Fibroblast of villous mesenchyme (primary cell): ENCODE measurements at places on chromosomes 13 and 19. TPM values are rescaled to one million over a fixed set of nuclear protein-coding genes. Genes with fewer than 3 reads are reported as not detected.
A peak's percentile ranks its signal among the peaks of the same experiment; 100 is the strongest.

- DNase-seq = no peak
These were observed 989 bp downstream of the TMEM145 start for GRCh38 chr19:42313840-42314755.

DNA sequence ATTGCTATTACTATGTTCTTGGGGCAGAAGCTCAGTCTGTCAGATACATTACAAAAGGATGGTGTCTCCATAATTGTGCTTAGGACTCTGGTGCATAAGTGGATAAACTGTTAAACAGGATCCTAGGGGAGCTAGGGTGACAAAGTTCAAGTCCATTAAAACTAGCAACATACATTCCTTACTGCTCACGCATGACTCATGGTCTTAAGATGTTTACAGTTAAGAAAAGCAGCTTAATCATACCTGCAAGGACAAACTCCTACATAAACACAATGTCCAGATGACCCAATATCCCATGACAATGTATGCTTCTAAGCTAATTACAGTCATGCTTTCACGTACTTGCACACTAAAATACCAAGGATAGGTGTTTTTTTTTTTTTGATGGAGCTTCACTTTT lies 3.5 kb upstream of the ZNF701 start:
- peak; percentile 91 for DNase-seq

DNA sequence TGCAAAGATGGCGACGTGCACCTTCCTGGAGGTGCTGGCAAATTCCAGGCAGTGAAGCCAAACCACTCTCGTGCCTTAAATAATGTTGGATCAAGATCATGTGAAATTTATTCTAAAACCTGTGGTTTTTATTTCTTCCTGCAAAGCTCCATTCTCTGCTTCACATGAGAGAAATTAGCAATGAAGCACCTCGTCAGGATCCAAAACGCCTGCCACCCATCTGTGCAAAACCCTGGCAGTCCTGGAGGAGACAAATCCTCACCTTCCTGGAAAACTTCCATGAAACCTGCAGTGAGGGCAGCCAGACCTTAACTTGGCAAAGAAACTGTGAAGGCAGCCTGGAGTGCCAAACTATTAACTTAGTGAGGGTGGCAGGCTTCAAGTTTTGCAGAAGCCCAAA lies 47.6 kb downstream of the CHST8 start:
- no peak for DNase-seq

GRCh38 chr13:51953347-51954195 lies 57.7 kb downstream of the ATP7B start:
- no peak for DNase-seq

DNA sequence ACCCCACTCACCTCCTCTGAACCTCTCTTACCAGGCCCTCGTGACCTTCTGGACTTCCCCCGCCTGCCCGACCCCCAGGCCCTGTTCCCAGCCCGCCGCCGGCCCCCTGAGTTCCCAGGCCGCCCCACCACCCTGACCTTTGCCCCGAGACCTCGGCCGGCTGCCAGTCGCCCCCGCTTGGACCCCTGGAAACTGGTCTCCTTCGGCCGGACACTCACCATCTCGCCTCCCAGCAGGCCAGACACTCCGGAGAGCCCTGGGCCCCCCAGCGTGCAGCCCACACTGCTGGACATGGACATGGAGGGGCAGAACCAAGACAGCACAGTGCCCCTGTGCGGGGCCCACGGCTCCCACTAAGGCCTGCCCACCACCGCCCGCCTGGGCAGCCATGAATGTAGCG lies 3.2 kb downstream of the TTC9B start:
- no peak for DNase-seq

Gene FOXO1
- 7.1 and 9.5 TPM in 2 replicates for total RNA-seq

- DNase-seq = peak; percentile 67
These were observed at the start of gene LYL1 for GRCh38 chr19:13102666-13103580. Gene LYL1, minus strand, starts transcription at chr19:13102858. Its CDS starts 1,687 bp downstream, at chr19:13101171.

Gene ABCA7
- total RNA-seq = 11.2 and 13.9 TPM in 2 replicates

Gene PTGIR
- total RNA-seq = 3.5 and 5.5 TPM in 2 replicates

DNA sequence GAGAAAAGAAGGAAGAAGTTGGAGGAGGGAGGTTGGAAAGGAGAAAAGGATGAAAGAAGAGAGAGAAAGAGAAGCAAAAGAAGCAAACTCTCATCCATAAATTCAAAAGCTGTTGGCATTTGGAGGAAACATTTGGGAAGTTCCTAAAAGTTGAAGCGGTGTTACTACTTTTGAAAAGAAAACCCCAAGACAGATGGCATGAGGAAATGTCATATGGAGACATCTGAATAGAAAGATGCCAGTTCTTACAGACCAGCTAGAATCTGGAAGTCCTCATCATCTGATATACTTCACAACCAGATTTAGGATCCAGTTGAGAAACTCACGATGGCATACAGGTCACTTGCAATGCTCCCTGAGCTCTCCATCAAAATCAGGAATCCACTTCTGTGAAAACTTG lies 86.9 kb downstream of the RAP2A start:
- no peak for DNase-seq

Gene TBC1D17
- 23.3 and 27.4 TPM in 2 replicates for total RNA-seq

Gene FCHO1
- 0.43 and 0.64 TPM in 2 replicates for total RNA-seq

Gene ZNF805
- 28.1 and 29.3 TPM in 2 replicates for total RNA-seq

GRCh38 chr13:20363172-20363571 lies 131.1 kb upstream of the GJB6 start:
- no peak for DNase-seq

GRCh38 chr13:34078334-34078999 lies 260.5 kb downstream of the RFC3 start:
- no peak for DNase-seq

Gene LCP1
- 17.7 and 44.9 TPM in 2 replicates for total RNA-seq

DNA sequence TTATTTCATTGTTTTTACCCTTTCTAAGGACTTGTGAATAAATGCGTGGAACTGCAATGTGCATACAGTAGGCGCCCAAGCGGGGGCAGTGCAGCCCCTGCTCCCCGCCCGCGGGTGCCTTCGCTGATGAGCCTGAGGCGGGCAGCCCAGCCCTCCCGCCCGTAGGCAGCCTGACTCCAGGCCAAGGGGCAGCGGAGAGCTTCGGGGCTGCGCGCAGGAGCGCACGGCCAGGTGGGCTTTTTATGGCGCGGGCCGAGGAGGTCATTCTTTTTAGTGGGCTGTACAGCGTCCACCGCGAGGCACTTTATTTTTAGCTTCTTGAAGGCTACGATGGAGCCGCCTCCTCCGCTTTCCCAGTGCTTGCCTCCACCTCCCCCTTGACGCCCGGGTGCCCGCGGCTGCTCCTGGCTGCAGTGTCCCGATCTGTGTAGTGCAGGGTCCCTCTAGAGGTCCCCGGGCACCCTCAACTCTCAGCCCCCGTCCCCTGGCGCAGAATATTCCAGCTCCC lies 60.5 kb downstream of the CCNE1 start:
- no peak for DNase-seq
